ENCODE measurements at places on chromosomes 11 and 22.

- DNase-seq = no peak
Measured at GRCh38 chr11:132137981-132138313, 767.5 kb downstream of the NTM start.

- DNase-seq = no peak
Measured at GRCh38 chr11:110728883-110729282, 16.6 kb upstream of the ARHGAP20 start.

DNA sequence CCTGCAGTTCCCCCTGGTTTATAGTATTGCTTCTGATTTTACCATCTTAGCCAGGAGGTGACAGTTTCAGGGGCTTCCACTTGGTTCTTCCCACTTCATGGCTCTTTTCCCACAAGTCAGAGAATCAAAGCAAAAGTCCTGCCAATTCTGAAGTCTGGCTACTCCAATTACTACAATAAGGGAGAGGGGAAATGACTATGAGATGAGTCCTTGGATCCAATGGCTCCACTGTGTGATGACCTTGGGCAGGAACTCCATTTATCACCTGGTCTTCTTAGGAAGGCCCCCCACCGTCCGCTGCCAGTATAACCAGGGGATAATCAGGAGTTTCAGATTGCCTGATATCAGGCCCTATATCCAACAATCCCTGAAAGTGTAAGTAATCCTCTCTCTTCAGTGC, 31.6 kb upstream of the CCND1 start:
- DNase-seq = peak; percentile 18

DNA sequence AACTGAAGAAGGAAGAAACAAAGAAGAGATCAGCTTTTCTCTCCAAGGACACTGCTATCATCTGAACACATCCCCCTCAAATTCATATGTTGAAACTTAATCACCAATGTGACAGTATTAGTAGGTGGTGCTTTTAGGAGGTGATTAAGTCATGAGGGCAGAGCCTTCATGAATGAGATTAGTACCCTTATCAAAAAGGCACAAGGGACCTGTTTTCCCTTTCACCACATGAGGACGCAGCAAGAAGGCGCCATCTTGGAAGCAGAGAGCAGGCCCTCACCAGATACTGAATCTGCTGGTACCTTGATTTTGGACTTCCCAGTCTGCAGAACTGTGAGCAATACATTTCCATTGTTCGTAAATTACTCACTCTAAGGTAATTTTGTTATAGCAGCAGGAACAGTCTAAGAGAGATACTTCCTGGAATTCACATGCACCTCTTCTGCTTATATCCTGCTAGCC, 20.9 kb upstream of the CREB3L1 start:
- DNase-seq = peak; percentile 1

DNA sequence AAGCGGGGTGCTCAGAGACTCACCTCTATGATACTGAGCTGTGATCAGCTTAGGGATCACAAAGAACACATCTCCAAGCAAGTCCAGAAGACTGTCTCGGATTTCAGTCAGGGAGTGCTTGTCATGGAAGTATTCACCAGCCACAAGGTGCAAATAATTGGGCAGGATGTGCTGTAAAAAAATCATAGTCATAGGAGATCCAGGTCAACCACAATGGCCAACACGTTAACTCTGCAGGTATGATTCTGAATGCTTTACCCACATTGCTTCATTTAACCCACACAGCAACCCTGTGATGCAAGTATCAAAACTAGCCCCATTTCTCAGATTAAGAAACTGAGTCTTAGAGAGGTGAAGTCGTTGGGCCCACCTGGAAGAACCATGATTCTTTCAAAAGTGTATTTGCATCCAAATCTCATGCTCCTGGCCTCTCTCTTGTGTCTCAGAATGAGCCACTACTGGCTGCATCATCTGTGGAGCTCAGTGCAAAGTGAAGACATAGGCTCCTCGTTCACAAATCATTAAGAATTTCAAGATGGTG, 179.3 kb downstream of the BCR start:
- DNase-seq = no peak

DNA sequence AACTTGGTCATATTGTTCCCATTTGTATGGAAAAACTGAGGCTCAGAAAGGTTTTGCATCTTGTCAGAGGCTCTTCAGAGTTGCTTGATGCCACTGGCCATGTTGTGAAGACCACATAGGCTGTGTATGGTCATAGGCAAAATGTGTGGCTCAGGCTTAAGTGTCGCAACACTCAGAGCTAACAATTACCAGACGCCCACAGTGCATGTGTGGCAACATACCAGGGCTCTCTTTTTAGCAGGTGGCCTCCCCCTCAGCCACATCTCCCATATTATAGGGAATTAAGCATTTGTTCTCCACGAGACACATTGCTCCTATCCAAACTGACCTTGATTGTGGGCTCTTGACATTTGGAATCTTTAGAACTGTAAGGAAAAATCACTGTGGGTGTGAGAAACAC, 802.5 kb downstream of the DLG2 start:
- DNase-seq = no peak

DNA sequence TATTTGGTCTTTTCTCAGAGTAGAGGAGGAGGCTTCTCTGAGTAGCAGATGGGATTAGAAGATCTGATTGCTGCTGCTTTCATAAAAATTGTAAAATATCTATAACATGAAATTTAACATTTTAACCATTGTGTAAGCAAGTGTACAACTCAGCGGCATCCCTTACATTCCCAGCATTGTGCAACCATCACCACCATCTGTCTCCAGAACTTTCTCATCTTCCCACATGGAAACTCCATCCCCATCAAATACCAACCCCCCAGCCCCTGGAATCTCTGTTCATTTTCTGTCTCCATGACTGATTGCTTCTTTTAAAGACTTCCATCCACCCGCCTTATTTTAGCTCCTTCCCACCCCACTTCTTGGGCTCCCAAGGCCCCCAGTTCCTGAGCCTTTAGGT, 32.3 kb downstream of the MRGPRD start:
- DNase-seq = no peak

GRCh38 chr11:126219547-126219946, 8.0 kb downstream of the FAM118B start:
- DNase-seq = no peak

DNA sequence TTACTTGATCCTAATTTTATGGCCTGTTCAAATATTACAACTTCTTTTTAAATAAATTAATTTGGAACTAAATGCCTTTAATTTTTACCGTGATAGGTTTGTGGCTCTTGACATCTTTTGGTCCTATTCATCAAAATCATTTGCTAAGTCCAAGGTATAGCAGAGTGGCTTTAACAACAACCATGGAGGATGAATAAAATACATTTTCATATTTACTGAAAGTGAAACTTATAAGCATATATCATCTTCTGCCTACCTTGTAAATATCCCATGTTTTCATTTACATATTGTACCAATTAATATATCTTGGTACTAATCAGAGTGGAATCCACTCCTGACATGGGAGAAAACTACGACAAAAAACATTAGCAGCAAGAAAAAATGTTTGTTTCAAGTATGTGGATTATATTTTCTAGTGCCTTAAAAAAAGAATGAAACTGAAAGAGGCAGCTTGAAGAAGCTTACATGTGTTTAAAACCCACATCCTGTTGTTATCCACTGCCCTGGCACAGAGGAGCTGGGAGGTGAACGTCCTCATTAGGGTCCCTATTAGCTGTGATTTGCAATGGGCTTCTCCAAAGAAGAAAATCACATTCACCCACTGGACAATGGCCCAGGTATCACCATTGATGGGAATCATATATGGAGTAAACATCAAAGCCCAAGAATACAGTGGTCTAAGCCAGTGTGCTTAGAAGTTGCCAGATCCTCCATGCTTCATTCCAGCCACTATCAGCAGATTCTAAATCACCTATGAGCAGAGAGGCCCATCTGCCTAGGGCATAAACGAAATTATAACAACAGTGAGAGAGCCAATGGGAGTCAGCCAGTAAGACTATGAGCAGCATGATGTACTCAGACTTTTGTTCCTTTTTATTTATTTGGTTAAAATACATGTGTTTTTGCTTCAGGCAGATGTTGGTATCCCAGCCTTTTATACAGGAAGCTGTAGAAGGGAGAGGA, 84.7 kb downstream of the MAML2 start:
- DNase-seq = no peak

Measured in endodermal cell (in vitro differentiated cells).